ENCODE measurements at places on chromosomes 7 and 10.

- H3K27me3 ChIP-seq = peaks cover 5% of the 10 kb centered on the region
Observed at GRCh38 chr7:66202441-66202840, 2.7 kb upstream of the TPST1 start.

GRCh38 chr10:25978771-25979170 is 44.7 kb downstream of the MYO3A start:
- H3K27me3 ChIP-seq = no peaks in the 10 kb centered on the region
- H3K4me3 ChIP-seq = no peak overlapping the region
- DNase-seq = no peak
- no peaks in the 10 kb centered on the region for H3K4me1 ChIP-seq
- H3K27ac ChIP-seq = no peak overlapping the region

GRCh38 chr7:55570939-55571338 is 1.4 kb downstream of the VOPP1 start:
- peak overlapping the region; percentile 94 for H3K4me3 ChIP-seq
- peak; percentile 75 for DNase-seq
- peaks cover 11% of the 10 kb centered on the region for H3K36me3 ChIP-seq
- peaks cover 62% of the 10 kb centered on the region for H3K4me1 ChIP-seq
- H3K27me3 ChIP-seq = peaks cover under 1% of the 10 kb centered on the region
- peak overlapping the region; percentile 87 for H3K27ac ChIP-seq

DNA sequence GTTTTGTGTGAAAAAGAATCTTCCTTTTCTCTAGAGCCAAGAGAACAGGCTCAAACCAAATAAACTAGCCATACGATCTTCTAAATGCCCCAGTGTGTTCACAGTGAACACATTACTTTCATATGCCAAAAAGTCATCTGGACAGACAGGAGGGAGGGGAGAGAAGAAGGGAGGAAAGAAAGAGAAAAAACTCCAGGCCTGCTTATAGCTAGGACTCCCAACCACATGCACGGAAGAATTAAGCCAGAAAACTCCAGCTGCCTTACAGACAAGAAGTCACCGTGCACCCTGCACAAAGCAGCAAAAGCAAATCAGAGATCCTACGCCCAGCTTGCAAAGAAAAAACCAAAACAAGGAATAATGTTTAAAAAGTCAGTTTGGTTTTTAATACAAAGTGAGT is 34.3 kb downstream of the SNX8 start:
- H3K27ac ChIP-seq = no peak overlapping the region
- H3K36me3 ChIP-seq = peaks cover 5% of the 10 kb centered on the region
- peaks cover 23% of the 10 kb centered on the region for H3K4me1 ChIP-seq
- no peak overlapping the region for H3K4me3 ChIP-seq
- no peak for DNase-seq
- peaks cover 1% of the 10 kb centered on the region for H3K27me3 ChIP-seq

DNA sequence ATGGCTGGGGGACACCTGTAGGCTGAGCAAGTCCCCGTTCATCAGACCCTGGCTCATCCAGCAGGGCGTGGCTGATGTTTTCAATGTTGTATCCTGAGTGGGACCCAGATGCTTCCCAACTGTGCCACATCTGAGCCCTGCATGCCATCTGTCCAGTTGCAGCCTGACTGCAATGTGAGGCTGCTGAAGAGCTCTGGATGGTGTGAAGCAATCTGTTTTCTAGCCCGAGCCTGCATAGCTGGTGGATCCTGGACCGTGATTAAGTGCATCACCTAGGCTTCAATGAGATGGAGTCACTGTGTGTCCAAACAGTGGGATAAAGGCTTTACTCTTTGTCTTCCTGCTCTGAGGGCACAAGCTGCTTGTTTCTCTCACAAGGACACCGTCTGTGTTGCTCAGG is 99.8 kb downstream of the TCF7L2 start:
- H3K27me3 ChIP-seq = peaks cover 3% of the 10 kb centered on the region
- peaks cover 85% of the 10 kb centered on the region for H3K4me1 ChIP-seq
- peaks cover 28% of the 10 kb centered on the region for H3K36me3 ChIP-seq

- H3K27me3 ChIP-seq = peaks cover 1% of the 10 kb centered on the region
- DNase-seq = no peak
- H3K27ac ChIP-seq = no peak overlapping the region
- no peaks in the 10 kb centered on the region for H3K4me1 ChIP-seq
Observed at GRCh38 chr7:66790196-66790595, 49.7 kb downstream of the RABGEF1 start.

DNA sequence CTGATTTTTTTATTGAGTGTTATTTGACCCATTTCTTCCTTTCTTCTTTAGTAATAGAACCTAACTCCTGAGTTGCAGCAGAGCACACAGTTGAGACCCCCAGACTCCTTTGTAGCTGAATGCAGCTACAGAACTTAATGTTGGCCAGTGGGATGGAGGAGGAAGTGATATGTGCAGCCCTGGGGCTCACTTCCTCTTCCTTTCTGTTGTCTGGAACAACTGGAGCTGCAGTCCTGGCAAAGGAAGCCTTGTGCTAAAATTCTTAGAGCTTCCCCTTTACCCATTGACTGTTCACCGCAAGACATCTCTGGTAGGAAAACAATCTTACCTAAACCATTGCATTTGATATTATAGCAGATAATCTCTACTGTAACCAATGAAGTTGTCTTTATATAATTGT is 86.6 kb downstream of the ITGB8 start:
- H3K36me3 ChIP-seq = no peaks in the 10 kb centered on the region
- no peaks in the 10 kb centered on the region for H3K4me1 ChIP-seq
- H3K4me3 ChIP-seq = no peak overlapping the region

DNA sequence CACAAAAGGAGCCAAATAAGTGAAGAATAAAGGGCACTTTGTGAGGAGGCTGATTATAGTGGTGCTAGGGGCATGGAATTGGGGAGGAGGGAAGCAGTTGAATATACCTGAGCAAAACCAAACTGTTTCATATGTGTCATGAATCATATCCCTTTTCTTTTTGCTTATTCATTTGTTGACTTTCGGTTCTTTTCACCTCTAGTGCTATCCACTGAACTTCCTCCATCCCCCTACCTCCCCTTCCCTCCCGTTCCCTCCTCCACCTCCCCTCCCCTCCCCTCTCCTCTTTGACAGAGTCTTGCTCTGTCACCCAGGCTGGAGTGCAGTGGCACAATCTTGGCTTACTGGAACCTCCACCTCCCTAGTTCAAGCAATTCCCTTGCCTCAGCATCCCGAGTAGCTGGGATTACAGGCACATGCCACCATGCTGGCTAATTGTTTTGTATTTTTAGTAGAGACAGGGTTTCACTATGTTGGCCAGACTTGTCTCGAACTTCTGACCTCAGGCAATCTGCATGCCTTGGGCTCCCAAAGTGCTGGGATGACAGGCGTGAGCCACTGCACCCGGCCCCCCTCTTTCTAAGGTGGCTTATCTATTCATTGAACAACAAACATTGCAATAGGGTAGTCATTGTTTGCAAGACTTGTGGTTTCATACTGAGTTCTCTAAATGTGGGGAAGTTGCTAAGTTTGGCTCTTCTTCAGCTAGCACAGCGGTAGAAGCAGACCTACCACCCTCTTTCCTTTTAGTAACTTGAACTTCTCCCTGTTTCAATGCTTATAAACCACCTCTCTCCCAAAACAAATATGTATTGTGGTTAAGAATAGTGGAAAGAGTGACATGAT is 150.4 kb upstream of the PRPS1L1 start:
- no peaks in the 10 kb centered on the region for H3K4me1 ChIP-seq
- no peaks in the 10 kb centered on the region for H3K36me3 ChIP-seq
- H3K27me3 ChIP-seq = peaks cover 5% of the 10 kb centered on the region
- no peak overlapping the region for H3K4me3 ChIP-seq

- H3K27me3 ChIP-seq = no peaks in the 10 kb centered on the region
- no peaks in the 10 kb centered on the region for H3K36me3 ChIP-seq
- H3K27ac ChIP-seq = peak overlapping the region; percentile 85
- peak overlapping the region; percentile 80 for H3K4me3 ChIP-seq
Observed at GRCh38 chr10:109966961-109967738, 40.6 kb upstream of the ADD3 start.

Data from HFFc6 (cell line).